ENCODE measurements at places on chromosomes 11 and 22. TPM values are rescaled to one million over a fixed set of nuclear protein-coding genes. Genes with fewer than 3 reads are reported as not detected.

Gene SBF2
- total RNA-seq: 15.5 TPM

Gene MRE11
- 13.1 TPM for total RNA-seq

Gene TRIM44
- 21.9 TPM for total RNA-seq

Gene PKP3
- 38.3 TPM for total RNA-seq

Gene SCGB2A2
- total RNA-seq: not detected

Gene HTR3B
- not detected for total RNA-seq

Gene VWCE
- total RNA-seq: 0.97 TPM

Gene TSPAN32
- total RNA-seq: not detected

Gene CECR2
- total RNA-seq: 0.10 TPM

Gene NXPE4
- total RNA-seq: not detected

Gene JRKL
- total RNA-seq: 5.6 TPM

Gene TRIM6
- 8.5 TPM for total RNA-seq

Gene NPAS4
- not detected for total RNA-seq

Gene RASD2
- total RNA-seq: 0.84 TPM

Gene MACROD1
- total RNA-seq: 9.0 TPM

Gene MS4A6E
- not detected for total RNA-seq

Gene OR8A1
- total RNA-seq: not detected

Gene MS4A15
- total RNA-seq: not detected

Gene APLNR
- total RNA-seq: not detected

Gene F2
- 2.3 TPM for total RNA-seq

Gene OR5P2
- total RNA-seq: not detected

Gene CCDC90B
- total RNA-seq: 52.0 TPM

Gene ZBTB16
- 1.2 TPM for total RNA-seq

Gene KIRREL3
- 12.0 TPM for total RNA-seq

Gene DCPS
- 17.9 TPM for total RNA-seq

Gene CBX6
- 26.5 TPM for total RNA-seq

Gene RCOR2
- 0.99 TPM for total RNA-seq

Gene ADM
- total RNA-seq: 150 TPM

Gene BLID
- not detected for total RNA-seq

Gene SDF2L1
- total RNA-seq: 55.0 TPM

Gene SELENOO
- total RNA-seq: 19.0 TPM

Gene IGSF22
- not detected for total RNA-seq

Gene TSPAN18
- 3.2 TPM for total RNA-seq

Gene ASPHD2
- 1.3 TPM for total RNA-seq

Gene MMP1
- total RNA-seq: 0.74 TPM

Gene RFPL1
- not detected for total RNA-seq

Gene PRG3
- total RNA-seq: not detected

Gene OR5AL1
- total RNA-seq: not detected

Gene OR5A2
- total RNA-seq: not detected

Gene IGSF9B
- 3.1 TPM for total RNA-seq

Gene RFPL2
- 0.16 TPM for total RNA-seq

Gene GRIK4
- not detected for total RNA-seq
